Renal cortical epithelial cell (primary cell): ENCODE measurements at places on chromosomes 4 and X. TPM values are rescaled to one million over a fixed set of nuclear protein-coding genes. Genes with fewer than 3 reads are reported as not detected.

SSX3 gene
- total RNA-seq = not detected in 2 replicates

C4orf36 gene
- 2.1 and 2.4 TPM in 2 replicates for total RNA-seq

ADH1A gene
- not detected in 2 replicates for total RNA-seq

IL13RA2 gene
- total RNA-seq = 1.5 and 2.4 TPM in 2 replicates

MID1 gene
- total RNA-seq = 10.2 and 26.6 TPM in 2 replicates

SORCS2 gene
- total RNA-seq = 1.0 and 11.0 TPM in 2 replicates

ACTRT1 gene
- total RNA-seq = not detected in 2 replicates

DMRTC1 gene
- 0.15 TPM in 1 of 2 replicates, not detected in the other for total RNA-seq

GRCh38 chr4:58070726-58071125 lies 960.5 kb upstream of the IGFBP7 start:
- DNase-seq = no peak

GRCh38 chrX:12753366-12753765 lies 37.8 kb upstream of the PRPS2 start:
- no peak for DNase-seq

- DNase-seq = peak; percentile 53
Observed at GRCh38 chr4:121599049-121599448, 97.7 kb downstream of the ANXA5 start.

DNA sequence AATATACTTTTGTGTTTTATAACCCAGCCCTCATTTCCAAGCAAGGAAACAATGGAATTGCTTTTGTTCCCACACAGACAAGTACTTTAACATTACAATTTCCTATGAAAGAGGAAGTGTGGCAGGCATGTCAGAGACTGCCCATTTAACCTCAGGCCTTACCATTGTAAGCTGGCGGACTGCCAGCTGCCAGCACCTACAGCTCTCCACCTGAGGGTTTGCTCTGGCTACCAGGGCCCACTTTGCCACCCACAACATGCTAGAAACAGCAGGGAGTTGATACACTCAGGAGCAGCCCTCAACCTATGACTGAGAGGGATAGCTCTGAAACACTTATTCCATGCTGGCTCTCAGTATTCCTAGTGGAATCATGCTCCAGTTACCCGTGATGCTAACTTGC lies 152.3 kb upstream of the PRDX4 start:
- DNase-seq = peak; percentile 2

DNA sequence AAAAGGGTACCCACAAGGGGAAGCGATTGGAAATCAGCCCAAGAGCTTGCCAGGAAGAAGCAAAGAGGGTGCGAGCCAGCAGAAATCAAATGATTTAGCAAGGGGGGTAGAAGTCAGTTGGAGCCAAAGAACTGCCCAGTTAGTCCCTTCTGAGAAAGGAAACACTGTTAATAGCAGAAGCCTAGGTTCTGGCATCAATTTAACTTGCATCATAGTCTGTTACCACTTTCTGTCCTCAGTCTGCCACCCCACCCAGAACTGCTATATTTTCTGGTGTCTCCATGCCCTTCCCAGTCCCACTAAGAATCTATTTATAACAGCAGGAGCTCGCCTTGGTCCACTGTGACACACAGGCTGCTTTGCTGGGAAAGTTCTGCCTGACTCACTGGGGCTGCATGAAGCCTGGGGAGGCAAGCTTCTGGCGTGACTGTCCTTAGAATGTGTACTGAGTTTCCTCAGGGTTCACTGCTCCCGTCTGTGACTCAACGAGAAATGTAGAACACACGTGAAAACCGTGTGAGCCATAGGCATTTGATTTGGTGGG lies 157.8 kb upstream of the TTC29 start:
- peak; percentile 98 for DNase-seq

- DNase-seq = no peak
Observed at GRCh38 chr4:57159866-57160265, 49.7 kb upstream of the IGFBP7 start.

DNA sequence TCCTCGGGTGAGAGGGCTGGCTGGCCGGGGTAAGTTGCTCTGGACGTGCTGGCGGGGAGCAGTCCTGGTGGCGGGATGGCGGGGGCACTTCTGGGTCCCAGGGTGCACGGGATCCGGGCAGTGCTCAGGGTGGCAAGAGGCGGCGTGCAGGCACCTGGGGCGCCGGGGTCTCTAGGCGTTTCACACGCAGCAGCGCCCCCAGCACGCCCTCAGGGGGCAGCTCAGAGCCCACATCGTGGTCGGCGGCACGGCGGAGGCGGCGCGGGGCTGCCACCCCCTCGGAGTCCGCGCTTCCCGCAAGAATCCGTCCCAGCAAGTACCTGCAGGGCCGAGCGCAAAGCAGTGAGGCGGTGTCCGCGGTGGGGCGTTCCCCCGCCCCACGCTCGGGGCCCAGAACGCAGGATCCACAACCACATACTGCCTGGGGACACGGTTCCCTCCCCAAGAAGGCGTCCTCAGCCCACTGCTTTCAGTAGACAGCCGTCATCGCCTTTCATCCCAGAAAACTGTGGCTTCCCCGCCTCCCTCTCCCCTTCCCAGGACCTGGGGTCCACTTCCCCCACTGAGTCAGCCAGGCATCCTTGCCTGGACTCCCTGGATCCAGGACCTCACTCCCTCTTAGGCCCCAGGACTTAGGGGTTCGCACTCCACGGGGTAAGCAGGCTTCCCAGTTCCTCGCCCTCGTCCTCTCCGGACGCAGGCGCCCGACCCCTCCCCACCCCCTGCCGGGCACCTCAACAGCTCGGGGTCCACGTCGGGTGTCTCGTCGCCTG lies 4.1 kb downstream of the PCSK1N start:
- no peak for DNase-seq

DNA sequence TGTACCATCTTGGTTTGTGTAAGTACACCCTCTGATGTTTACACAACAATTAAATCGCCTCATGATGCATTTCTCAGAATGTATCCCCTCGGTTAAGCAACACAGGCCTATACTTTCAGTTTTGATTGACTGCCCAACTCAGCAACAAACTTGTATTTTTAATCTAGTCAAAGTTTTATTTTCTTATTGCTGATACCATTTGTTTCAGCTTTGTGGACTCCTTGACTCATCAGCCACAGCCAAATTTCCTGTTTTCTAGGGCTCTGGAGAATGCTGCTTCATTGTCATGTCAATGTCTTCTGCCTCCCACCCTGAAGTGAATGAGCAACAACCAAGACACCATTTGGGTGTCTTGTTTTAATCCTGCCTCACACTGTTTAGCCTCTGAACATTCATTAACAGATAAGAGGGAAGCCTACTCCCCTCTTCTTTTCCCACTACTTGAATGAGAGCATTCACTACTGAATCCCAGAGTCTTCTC lies 14.0 kb downstream of the BBS12 start:
- DNase-seq = no peak

DNA sequence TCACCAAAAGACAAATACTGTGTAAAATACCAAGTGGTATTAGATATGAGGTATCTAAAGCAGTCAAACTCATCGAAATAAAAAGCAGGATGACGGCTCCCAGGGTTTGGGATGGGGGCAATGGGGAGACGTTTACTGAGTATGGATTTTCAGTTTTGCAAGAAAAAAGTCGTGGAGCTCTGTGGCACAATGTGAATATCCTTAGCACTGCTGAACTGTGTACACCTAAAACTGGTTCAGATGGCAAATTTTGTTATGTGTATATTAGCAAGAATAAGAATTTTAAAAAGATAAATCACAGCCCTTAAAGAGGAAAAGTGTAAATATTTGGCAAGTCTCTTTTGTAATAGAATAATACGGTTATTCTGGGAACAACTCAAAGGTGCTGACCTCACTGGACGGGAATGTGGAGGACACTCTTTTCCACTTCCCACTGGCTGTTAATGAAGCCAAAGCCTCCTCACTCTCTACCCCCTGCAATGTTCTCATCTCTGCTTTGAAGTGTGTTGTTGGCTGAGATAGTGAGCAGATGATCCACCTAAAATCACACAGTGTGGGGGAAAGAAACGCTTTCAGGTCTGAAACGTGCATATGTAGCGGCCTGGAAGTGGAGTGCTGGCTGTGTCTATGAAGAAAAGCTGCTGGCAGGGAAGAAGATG lies 49.2 kb downstream of the SEL1L3 start:
- peak; percentile 75 for DNase-seq

DNA sequence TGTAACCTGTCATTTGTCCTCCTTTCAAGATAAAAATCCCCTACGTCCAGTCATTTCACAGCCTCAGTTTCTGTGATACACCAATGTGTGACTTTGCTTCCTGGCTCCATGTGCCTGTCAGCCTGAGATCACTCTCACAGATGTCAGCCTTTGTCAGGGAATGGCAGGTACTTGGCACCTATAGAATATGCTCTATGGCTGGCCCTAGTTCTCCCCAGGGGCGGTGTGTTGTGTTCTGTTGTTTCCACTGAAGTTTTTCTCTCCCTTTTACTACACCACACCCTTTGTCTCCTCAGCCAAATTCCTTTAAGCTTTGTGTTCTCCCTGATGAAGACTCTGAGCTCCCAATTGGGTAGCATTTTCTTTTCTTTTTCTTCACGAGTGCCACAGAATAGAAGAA lies 81.7 kb downstream of the ALPK1 start:
- DNase-seq = no peak

DNA sequence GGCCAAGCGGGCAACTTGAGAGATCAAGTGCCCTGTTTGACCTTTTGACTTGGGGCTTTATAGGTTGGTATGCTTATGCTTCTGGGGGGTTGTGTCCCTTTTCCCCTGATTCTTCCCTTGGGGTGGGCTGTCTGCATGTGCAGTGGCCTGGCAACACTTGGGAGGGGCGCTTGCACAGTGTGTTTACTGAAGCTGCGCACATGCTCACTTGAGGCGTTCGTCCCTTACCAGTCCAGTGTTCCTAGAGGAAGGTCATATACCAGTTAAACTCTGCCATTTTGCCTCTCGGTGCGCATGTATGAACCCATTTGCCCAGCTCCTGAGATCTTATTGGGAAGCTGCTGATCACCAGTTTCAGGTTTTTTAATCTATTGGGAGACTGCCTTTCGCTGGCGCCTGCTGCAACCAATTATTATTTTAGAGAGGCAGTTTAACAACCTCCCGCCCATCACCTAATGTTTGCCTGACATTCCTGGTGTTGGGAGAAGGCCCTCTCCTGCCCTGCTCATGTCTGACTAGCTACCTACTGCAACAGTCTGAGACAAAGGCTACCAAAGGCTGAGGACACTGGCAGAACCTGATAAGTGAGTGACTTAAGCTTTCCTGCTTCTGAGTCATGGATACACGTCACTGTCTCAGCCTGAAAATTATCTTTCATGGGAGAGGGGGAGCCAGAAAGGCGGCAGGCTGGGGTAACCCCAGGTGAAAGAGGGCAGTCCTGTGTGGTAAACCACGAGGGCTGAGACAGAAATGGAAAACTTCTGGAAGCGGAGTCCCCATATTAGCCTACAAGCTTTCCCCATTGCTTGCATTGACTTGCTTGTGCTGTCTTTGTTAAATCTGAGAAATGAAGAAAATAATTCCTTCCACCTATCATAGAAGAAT lies 97.6 kb downstream of the CPE start:
- DNase-seq = peak; percentile 52

DNA sequence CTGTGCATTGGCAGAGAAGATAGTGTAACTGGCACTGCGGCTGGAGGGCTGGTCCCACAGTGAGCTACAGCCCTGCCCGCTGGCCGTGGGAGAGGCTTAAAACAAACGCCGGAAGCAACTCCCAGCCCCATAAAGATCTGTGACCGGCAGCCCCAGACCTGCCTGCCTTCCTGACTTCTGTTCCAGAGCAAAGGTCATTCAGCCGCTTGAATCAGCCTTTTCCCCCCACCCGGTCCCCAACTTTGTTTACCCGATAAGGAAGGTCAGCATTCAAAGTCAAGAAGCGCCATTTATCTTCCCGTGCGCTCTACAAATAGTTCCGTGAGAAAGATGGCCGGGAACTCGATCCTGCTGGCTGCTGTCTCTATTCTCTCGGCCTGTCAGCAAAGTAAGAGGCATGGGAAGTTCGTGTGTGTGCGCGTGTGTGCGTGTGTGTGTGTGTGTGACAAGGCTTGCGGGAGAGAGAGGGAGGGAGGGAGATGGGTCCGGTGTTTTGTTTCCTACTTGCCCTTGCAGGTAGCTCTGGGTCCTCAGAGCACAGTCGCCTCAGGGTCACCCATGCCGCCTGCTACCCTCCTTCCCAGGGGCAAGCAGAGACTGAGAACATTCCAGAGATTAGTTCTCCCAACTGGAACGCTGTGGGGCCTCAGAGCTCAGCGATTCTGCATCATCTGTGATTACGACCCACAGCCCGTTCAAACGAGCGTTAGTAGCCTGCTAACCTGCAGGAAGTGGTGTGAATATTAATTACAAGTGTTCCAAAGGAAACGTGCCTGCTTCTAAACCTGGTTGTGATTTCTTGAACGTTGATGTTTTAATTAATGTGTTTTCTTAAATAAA lies at the start of gene MGST2:
Gene MGST2 (plus strand): TSS at position 130 of the 840 bp plus-strand sequence. CDS start 201 bp downstream, at position 331.
- DNase-seq = peak; percentile 76

- DNase-seq = no peak
Observed at GRCh38 chr4:110705440-110705782, 82.5 kb upstream of the PITX2 start.

DNA sequence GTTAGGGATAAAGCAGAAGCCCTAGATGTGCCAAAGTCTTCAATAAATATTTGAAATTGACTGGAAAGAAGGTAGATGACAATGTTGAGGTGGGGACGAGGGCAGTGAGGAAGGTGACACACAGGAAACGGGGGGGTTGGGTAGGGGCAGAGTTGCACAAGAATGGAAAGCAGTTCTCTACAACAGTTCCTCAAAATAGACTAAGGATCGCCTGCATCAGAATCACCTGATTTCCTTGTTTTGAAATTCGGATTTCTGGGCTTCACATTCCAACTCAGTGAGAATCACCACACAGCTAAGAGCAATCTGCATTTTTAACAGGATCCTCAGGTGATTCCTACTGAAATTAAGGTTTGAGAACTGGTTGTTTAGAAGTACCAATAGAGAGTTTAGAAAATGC lies 70.6 kb downstream of the ARFIP1 start:
- peak; percentile 94 for DNase-seq

DNA sequence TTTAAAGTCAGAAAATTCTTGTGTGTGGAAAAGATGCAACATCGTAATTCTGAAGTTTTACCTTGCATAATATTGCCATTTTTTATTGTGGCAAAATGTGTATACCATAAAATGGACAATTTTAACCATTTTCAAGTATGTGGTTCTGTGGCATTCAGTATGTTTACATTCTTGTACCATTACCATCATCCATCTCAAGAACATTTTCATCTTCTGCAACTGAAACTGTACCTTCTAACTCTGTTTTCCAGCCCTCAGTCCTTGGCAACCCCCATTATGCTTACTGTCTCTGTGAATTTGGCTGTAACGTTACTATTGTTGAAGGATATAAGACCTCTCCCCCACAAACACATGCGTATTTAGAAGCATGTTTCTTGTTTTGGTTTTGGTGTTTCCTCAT lies 123.2 kb downstream of the BMPR1B start:
- DNase-seq = no peak

DNA sequence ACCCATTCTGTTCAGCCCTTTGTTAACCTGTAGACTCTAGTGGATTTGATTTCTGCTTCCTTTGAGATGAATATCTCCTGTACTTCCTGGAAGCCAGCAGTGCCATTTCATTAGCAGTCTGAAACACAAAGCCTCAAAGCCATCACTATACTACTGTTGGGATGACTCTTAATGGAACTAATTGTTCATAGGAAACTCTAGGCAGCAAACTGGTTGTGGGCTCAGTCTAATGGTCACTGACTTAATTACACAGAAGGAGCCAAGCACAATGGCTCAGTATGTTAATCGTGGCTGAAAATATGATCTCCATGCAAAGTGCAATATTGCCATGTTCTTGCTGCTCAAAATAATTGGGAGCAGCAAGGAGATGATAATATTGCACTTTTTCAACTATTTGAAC lies 262.3 kb downstream of the ARHGAP24 start:
- DNase-seq = no peak
